ENCODE measurements at places on chromosomes 2 and 18.

DNA sequence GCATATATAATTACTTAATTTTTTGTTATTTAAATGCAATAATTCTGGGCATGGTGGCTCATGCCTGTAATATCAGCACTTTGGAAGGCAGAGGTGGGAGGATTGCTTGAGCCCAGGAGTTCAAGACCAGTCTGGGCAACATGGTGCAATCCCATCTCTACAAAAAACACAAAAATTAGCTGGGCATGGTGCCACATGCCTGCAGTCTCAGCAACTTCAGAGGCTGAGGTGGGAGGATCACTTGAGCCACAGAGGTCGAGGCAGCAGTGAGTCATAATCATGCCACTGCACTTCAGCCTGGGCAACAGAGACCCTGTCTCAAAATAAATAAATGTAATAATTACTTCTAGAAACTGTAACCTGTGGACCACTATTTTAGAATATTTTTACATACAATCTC lies 21.5 kb upstream of the TMEM87B start:
- DNase-seq = no peak

GRCh38 chr2:28557389-28558131 lies 61.7 kb downstream of the PLB1 start:
- DNase-seq = no peak

DNA sequence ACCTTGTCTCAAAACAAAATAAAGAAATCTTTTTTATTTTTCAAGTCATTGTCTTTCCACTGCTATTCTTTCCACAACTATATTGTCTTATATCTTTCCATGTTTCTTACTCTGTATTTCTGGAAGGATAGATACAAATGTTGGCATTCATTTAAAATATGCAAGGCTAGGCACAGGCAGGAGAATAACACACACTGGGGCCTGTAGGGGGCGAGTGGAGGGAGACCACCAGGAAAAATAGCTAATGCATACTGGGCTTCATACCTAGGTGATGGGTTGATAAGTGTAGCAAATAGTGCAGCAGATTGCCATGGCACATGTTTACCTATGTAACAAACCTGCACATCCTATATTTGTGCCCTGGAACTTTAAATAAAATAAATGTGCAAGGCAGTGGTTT lies 9.6 kb downstream of the MRPL30 start:
- DNase-seq = no peak

DNA sequence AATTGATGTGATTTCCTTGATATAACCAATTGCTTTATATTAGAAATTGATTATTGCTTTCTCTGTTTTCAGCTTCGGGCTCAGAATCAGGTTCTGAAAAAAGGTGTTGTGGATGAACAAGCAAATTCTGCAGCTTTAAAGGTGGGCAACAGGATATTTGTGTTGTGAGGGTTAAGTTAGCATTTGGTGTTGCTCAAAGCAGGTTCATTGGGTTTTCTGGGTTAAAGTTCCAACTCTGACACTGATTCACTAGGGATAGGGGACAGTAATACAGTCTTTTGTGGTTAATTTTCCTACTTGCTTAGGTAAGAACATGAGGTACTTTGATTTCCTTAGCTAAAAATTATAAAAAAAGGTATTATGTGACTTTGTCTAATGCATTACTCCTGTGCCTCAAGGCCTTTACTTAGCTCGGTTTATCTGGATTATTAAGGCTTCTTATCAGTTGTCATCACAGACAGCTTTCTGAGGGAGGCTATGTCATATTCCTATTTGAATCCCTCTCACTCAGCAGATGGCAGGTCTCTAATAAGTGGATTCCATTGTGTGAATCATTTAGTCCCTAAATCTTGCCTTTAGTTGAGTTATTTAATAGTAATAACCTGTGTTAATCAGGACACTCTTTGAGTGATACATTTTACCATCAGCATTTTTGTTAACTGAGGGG lies 78.9 kb upstream of the STON1 start:
- DNase-seq = no peak

DNA sequence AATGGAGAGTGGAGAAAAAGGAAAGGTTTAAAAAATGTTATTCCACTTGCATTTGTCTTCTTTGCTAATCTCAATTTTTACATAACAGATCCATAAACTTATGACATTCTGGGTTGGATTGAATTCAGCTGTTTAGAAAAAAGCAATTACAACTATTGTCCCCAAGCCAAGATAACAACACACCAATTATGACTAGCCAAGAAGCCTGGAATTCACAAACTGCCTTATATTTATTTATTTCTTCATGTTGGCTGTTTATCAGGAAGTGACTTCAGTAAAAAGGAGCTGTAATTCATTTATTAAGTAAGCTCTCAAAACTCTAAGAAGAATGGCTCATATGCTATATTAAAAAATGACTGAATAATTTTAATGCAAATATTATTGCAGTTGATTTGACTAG lies 137.4 kb downstream of the CALCRL start:
- DNase-seq = no peak

GRCh38 chr2:209600341-209601171 lies 171.1 kb upstream of the UNC80 start:
- no peak for DNase-seq

DNA sequence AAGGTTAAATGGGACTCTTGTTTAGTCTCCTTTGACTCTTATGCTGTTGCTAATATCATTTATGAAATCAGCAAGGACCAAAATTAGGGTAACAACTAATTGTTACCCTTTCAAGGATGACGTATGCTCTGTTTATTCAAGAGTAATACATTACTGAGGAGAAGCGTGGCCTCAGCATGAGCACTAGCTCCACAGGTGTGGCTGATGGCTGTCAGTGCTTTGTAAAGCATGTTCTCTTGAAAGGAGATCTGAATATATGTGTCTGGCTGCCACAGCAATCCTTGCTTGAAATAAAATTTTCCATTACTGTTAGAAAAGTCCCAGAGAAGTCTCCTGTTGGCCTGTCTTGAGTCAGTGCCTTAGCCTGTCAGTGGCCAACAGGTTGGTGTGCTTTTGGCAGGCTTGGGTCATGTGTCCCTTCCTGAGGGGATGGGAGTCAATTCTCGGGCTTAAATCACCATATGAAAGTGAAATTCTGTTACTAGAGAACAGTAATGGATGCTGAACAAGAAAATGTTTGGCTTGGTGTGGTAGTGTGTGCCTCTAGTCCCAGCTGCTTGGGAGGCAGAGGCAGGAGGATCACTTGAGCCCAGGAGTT lies 32.7 kb downstream of the ABI2 start:
- DNase-seq = no peak

- no peak for DNase-seq
Measured at GRCh38 chr2:96961210-96961950, 25.0 kb downstream of the FAM178B start.

- no peak for DNase-seq
Measured at GRCh38 chr2:82485701-82486100, 1973.4 kb downstream of the SUCLG1 start.

GRCh38 chr2:241767464-241768250 lies 9.0 kb upstream of the GAL3ST2 start:
- DNase-seq = no peak

- no peak for DNase-seq
Measured at GRCh38 chr2:34003795-34004194, 404.7 kb upstream of the FAM98A start.

GRCh38 chr18:79597176-79597830 lies 82.3 kb upstream of the CTDP1 start:
- DNase-seq = no peak

- no peak for DNase-seq
Measured at GRCh38 chr2:25570161-25570845, 103.1 kb downstream of the DTNB start.

GRCh38 chr2:141331127-141331526 lies 799.7 kb downstream of the LRP1B start:
- no peak for DNase-seq

DNA sequence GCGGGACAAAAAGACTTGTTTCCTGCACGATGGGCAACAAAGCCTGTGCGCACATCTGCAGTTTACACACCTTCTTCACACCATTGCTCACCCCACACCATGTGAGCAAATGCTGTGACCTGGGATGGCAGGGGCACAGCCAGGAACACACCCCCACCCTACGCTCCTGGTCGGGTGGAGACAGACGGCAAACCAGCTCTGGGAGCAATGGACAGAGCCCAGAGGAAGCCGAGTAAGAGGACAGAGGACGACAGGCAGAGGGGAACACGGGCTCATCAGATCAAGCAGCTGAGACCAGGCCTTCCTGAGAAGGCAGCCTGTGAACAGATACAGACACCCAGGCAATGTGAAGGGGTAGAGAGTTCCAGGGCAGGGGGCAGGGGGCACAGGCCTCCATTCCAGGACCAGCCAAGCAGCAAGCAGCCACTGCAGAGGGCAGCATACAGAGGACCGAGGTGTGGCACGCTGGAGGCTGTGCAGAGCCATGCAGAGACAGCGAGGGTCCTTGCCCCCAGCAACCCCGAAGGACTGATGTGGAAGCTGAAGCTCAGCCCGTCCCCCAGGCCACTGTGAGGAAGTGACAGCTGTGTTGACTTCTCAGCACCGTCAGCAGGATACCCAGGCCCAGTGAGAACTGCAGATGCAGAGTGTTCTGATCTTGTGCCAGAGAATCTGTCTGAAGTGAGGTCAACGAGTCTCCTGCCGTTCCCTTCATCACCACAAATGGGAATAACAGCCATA lies 46.2 kb downstream of the PARD6G start:
- no peak for DNase-seq

- DNase-seq = no peak
Measured at GRCh38 chr2:212181646-212182045, 357.0 kb downstream of the ERBB4 start.

GRCh38 chr2:23380562-23381065 lies 4.4 kb upstream of the KLHL29 start:
- no peak for DNase-seq

GRCh38 chr18:79718126-79718525 lies 38.5 kb downstream of the CTDP1 start:
- no peak for DNase-seq

DNA sequence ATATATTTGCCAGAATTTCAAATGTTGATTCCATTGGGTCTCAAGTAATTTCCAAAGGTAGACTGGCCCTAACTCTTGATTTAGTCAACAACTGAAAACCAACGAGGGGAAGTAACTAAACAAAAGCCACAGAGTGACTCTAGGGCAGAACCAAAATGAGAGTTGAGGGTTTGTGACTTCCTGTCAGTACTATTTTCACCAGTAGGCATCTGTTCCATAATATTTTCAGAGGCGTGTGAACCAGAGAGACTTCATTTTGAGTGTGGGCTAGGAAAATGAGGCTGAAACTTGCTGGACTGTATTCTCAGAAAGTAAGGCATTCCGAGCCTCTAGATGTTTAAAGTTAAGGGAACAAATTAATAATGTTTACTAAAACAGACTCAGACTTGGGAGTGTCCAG lies 70.6 kb downstream of the GDF7 start:
- DNase-seq = no peak

DNA sequence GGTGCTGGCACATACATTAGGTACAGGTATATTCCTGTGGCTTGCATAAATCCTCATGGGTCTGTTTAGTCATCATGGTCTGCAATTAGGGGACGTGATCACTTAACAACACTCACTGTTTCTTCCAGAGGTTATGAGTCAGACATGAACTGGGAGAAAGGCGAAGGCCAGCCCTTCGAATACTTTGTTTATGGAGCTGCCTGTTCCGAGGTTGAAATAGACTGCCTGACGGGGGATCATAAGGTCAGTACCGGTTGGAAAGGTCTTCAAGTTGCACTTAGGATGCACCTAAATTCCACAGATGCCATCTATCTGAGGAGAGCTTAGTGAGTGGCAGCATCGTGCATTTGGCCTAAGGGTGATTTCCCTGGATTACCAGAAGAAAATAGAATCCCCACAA lies 76.9 kb downstream of the AOX1 start:
- DNase-seq = no peak

DNA sequence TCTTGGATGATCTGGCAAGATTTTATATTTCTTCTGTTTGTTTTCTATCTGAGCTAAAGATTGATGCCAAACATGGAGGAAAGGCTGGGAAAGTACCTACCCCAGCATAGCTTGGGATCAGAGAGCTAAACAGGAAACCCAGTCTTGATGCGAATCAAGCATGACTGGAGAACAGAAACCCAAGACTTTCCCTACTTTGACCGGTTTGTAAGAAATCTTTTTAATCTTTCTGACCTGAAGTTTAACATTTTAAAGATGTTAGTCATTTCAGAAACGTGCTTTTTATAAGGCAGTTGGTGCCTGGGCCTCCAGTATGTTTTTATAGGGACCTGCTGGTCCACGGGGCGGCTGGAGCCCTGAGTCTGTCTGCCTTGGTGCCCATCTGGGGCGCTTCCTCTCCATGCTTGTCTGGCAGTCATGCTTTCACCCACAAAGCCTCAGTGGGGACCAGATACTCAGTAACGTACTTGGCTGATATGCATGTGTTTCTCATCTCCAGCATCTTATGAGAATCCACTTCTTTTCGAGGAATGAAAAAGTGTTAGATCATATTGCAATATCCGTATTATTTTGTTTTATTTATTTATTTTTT lies 266.5 kb downstream of the PTGR3 start:
- DNase-seq = no peak

DNA sequence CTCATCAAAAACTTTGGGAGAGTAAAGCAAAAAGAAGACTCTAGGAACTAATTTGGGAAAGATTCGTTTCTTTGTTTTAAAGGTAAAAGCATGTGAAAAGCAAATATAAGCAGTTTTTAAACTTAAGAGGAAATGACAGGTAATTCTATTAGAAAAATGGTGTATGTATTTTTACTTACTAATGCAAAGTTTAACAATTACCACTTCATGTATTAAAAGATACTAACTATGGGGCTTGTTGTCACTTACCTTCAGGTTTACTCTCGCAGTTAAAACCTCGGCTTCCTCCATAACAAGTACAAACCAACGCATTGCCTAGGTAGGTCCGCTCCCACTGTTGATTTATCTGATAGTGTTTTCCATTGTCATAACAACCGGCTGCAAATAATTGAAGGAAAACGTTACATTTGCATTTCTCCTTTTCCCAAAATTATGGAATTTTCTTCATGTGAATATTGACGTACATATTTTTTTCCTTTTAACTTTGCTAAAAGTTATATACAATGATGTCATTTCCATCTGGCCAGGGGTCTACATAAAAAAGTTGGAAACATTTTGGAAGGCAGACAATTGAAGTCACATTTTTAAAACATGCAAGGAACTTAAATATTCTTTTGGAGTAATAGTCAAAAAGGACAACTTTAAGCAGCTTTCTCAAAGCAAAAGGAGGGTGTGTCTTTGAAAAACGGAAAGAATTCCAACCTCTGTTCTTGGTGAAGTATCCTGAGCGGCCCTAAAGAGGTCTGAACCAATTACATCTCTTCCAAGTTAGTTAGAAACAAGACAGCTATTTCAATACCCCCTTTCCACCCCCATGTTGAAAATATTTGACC lies 1.2 kb downstream of the FN1 start:
- DNase-seq = no peak

DNA sequence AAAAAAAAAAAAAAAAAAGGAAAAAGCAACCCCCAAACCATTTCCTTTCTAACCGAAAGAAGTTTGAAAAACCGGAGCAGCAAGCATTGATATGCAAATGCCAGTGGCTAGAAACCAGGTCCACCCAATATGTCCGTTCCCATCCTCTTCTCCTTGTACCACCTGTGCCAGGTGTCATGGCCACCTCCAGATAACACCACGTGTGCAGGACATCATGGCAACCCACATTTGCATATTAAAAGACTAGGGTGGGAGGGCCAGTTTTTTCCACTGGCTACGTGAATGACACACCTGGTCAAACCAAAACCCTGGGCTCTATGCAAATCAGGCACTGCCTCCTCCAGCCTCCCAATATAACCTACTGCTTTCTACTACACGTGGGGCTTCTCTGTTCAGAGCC lies 303.3 kb upstream of the GULP1 start:
- no peak for DNase-seq

- no peak for DNase-seq
Measured at GRCh38 chr2:213544940-213545339, 260.7 kb downstream of the SPAG16 start.

- no peak for DNase-seq
Measured at GRCh38 chr2:203928849-203929248, 7.7 kb upstream of the ICOS start.

Measured in cerebellar nuclear complex (tissue), 1 donor.